MG63 (cell line): ENCODE measurements at places on chromosomes 5 and 9. TPM values are rescaled to one million over a fixed set of nuclear protein-coding genes. Genes with fewer than 3 reads are reported as not detected.

C1QTNF3 gene
- 1.3 and 3.3 TPM in 2 replicates for total RNA-seq

ORM2 gene
- total RNA-seq, result not detected in 2 replicates

IARS1 gene
- total RNA-seq, result 283 and 306 TPM in 2 replicates

LCP2 gene
- total RNA-seq, result not detected in 2 replicates

NPR2 gene
- total RNA-seq, result 32.5 and 42.0 TPM in 2 replicates

CDX1 gene
- total RNA-seq, result 0.07 TPM in 1 of 2 replicates, not detected in the other

ZFP37 gene
- 0.62 and 2.2 TPM in 2 replicates for total RNA-seq

LMX1B gene
- 0.69 and 1.6 TPM in 2 replicates for total RNA-seq

LCN15 gene
- not detected in 2 replicates for total RNA-seq

F2RL1 gene
- 1.2 TPM in 2 replicates for total RNA-seq

PSD2 gene
- 0.16 TPM in 1 of 2 replicates, not detected in the other for total RNA-seq

OR1N2 gene
- not detected in 2 replicates for total RNA-seq

SPINK13 gene
- 0.30 TPM in 1 of 2 replicates, not detected in the other for total RNA-seq

NRARP gene
- 0.16 TPM in 1 of 2 replicates, not detected in the other for total RNA-seq

INSYN2B gene
- total RNA-seq, result 7.8 and 14.4 TPM in 2 replicates

GLRA1 gene
- total RNA-seq, result not detected in 2 replicates

PCDHGC5 gene
- 0.46 TPM in 1 of 2 replicates, not detected in the other for total RNA-seq

KLF9 gene
- 2.1 and 5.5 TPM in 2 replicates for total RNA-seq

PCDHB9 gene
- 1.9 TPM in 1 of 2 replicates, not detected in the other for total RNA-seq

SNCAIP gene
- total RNA-seq, result not detected in 2 replicates

SPOCK1 gene
- 37.9 and 92.3 TPM in 2 replicates for total RNA-seq

IL5 gene
- not detected in 2 replicates for total RNA-seq

CBY3 gene
- total RNA-seq, result not detected in 2 replicates
